ENCODE measurements at places on chromosomes 13 and 19.

DNA sequence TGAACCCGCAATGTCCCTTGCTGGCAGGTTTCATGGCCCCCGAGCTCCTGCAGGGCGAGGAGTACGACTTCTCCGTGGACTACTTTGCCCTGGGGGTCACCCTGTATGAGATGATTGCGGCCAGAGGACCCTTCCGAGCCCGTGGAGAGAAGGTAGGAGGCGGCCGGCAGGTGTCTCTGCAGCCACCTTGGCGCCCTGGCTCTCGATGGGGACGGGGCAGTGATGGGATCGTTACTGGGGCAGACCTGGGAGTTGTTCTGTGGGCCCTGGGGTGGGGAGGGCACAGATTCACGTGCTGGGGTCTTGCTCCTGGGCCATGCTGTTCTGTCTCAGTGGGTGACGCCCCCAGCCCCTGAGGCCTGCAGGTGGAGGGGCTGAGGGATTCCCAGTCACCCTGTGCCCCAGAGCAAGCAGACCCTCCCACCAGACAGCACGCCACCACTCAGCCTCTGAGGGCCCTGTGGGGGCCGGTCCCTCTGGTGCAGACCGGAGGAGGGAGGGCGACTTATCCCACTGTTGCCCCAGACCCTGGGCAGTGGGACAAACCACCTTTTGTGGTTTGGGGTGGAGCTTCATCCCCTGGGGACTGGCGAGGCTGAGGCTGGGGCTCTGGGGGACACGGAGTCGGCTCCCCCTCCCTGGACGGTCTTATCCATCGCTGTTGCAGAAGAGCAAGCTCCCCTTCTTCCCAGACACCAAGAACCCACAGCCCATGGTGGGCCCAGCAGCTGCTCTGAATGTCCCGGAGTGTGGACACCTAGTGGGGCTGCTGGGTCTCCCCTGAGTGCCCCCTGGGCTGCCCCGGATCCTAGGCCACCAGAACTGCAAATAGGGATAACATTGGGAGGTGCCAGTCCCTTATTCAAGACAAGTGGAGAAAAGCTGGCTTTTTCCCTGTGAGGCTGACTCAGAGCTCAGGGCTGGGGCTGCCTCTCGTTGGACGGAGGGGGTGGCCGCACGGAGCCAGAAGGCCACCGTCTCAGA lies 27.5 kb upstream of the TMEM255B start:
- no peak for DNase-seq

- no peak for DNase-seq
Observed at GRCh38 chr19:9498183-9498902, at the start of gene ZNF560. Gene ZNF560 (minus strand): TSS chr19:9498616. CDS start chr19:9475313, 23,303 bp downstream.

DNA sequence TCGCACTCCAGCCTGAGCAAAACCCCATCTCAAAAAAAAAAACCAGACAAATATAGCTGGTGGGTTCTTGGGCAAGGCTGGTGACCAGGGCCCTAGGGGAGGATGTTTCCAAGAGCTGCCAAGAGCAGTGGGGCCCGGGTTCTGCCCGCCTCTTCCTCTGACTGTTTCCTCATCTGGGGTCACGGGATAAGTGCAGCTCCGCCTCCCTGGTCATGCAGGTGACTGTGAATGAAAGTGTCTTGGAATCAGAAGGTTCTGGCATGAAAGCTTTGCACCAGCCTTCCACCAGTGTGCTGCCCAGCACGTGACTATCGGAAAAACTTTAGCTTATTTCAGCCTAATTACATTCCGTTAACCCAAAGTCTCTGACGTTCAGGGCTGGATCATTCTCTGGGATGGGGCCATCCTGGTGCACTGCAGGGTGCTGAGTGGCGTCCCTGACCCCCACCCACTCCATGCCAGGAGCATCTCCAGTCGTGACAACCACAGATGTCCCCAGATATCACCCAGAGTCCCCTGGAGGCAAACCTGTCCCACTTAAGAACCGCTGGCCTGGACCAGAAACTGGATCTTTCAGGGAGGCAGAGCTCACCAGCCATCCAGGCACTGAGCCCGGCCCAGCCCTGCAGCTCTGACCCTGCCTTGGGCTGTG lies 85.6 kb downstream of the GNG7 start:
- no peak for DNase-seq

DNA sequence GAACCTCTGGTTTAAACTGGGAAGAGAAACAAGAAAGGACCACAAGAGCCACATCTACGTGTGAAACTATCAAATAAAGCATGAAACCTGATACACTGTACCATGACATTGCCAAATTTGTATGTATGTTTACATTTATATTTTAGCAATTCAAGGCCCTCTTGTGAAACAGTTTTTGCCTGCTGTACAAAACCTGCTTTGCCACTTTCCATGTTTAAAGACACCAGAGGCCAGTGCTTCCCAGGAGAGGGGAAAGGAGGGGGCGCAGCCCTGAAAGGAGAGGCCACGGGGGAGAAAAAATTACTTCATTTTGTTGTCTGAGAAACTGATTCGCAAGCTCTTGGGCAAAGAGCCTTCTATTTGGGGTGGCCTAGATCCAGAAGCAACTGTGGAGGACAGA lies 124.8 kb downstream of the DCLK1 start:
- DNase-seq: no peak

DNA sequence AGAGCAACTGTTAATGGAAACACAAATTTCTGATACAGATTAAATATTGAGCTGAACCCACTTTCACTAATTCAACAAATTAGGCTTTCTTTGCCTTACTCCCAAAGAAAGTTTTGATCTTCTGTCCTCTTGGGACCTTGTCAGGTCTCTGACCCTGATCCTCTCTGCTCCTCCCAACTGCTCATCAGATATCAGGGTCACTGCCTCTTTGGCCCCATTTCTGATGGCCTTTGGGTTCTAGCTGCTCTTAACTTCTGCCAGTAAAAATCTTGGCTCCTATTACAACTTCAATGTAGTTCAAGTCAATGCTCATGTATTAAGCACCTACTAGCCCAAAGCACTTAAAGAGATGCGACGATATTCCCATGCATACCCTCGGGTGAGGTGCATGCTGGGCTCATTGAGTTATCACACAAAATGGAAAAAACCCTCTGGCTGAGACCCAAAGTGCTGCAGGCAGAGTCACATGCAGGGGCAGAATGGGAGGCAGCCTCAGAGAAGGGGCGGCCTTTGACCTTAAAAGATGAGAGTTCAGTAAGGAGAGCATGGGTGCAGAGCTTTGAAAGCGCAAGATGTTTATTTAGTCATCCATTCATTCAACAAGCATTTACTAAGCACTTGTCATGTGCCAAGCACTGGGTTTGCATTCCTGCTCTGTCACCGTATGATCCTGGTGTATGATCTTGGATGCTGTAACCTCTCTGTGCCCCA lies 183.4 kb downstream of the USP12 start:
- DNase-seq: no peak

DNA sequence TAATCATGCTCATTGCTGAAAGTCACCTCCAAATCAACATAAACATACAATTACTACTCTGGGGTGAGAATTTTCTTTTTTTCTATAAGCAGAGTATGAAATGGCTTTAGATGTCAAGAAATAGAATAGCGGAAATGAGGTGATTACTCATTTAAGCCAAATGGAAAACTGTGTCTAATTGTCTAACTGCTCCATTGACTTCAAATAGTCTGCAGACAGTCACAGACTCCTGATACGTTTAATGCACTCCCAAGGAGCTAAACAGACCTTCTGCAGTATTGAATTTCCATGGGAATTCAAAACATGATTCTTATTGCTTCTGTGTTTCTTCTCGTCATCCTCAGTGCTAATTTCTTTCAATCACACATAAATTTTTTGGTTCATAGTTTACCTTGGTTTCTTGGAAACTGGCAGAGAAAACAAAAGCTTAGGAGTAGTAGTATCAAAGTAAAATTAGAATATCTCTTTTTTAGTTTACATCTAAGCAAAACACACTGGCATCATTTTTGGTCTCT lies 865.2 kb upstream of the SLC10A2 start:
- DNase-seq: no peak

DNA sequence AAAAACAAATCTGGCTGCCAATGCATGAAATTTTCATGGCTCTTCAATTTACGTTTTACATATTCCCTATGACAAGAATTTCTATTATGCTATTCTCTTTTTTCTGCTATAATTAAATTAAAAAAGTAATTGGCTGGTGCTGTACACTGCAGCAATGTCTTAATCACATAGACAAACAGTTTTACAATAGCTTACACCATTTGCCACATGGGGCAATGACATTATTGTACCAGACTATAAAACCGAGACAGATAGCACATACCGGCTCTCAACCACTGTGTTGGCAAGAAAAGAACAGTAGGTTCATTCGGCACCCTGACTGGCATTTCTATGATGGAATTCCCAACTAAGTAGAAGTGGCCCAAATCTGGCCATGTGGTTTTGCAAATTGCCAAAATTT lies 67.7 kb downstream of the DACH1 start:
- no peak for DNase-seq

GRCh38 chr19:57190301-57190700 lies 999 bp upstream of the ZNF264 start:
- no peak for DNase-seq

DNA sequence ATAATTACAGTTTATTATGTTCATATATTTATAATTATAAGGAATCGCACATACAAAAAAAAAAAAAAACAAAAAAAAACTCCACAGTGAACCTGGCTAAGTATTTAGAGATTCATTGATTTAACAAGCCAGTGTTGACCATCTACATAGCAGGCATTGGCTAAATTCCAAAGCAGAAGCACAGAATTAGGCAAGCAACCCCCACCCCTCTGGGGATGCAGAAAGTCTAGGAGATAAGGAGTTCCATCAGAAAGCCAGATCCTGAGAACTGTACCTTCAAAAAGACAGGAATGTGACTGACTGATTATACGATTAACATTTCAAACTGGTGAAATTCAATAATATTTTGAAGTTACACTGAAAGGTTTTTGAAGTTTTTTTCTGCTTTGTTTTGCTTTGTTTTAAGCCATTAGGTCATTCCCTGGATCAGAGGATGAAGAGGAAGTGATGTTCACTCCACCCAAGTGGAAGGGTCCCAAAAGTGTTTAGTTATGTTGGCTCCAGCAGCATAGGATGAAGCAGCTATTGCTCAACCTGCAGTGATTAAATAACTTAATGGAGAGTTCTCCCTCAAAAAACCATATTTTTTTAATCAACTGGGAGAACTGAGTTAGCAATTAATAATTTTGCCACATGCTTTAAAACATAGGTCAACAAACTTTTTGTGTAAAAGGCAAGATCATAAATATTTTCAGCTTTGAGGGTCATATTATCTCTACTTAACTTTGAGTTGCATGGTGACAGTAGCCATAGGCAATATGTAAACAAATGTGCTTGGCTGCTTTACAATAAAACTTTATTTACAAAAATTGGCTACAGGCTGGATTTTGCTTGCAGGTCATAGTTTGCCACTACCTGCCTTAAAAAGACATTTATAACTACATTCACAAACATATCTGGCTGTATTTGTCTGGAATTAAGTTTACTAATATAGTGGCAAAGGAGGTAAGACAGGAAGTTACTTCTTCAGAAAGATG lies 49.6 kb downstream of the DOCK9 start:
- no peak for DNase-seq

DNA sequence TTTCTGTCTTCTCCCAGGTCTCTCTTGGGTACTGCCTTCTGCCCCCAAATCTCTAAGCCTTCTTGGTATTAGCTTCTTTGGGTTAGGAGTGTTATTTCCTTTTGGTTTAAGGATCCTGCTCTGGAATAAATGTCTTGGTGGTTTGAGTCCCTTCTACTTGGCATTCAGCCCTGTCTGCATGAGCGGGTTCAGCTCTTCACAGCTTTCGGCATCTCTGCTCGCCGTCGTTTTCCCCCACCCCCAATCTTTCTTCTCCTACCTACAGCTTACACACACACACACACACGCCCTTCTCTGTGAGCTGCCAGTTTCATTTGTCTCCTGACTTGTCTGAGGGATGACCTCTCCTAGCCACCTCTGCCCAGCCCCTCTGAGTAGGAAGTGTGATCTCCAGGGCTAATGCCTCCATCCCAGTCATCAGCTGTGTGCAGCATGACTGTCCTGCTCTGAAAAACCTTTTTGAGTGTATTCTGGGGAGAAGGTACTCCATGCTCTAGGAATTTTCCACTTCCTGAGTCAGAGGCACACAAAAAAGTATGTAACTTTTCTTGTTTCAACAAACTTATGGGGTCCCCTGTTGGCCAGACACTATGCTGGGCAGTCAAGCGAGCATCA lies 4.7 kb downstream of the CNOT3 start:
- DNase-seq: no peak

DNA sequence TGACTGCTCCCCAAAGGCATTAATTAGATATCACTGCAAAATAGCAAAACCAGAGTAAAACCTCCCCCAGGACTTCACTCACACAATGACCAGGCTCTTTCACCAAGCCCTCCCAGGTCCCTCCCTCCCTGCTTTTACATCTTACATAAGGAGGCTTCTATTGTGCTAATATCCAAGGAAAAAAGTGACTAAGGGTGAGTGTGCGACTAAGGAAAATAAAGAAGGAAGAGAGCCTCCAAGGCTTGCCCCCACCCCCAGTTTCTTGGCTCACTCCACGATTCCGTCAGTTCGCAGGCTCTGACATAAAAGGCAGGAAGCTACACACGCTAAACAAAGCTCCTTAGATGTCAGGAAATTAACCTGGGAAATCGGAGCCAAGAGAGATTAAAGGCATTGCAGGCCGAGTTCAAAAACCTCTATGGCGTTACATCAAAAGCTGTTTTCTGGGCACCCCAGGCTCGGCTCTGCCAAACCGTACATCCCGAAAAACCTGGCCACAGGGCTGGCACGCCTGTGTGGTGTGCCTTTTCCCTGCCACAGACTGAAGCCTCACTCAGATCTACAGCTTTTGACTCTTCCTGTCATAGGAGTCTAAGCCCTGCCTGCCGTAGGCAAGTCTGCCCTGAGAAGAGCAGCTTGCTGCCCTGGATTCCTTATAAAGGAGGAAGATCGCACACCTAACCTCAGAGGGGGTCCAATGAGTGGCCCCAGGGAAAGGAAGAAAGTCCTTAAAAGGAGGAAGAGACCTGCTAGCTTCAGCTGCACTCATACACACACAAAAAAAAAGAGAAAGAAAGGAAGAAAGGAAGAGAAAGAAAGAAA lies 67.0 kb upstream of the SERP2 start:
- DNase-seq: no peak

DNA sequence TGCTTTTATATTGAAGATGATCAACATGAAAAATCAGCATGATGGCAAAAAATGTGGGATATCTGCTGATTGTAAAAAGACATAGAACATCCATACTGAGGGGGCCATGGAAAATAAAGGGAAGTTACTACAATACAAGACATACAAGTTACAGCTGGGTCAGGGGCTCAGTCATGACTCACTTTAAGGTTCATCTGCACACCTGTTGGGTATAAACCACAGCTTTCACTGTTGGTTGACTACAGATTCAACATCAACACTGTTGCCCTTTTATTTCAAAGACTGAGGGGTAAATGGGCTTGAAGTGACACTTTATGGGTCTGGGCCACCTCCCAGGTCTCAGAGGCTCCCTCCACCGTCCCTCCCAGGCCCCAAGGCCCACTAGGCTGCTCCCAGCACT lies 98.1 kb upstream of the IRS2 start:
- no peak for DNase-seq

All from occipital lobe (tissue), 3 donors.